ENCODE measurements at places on chromosomes 5 and 9.

DNA sequence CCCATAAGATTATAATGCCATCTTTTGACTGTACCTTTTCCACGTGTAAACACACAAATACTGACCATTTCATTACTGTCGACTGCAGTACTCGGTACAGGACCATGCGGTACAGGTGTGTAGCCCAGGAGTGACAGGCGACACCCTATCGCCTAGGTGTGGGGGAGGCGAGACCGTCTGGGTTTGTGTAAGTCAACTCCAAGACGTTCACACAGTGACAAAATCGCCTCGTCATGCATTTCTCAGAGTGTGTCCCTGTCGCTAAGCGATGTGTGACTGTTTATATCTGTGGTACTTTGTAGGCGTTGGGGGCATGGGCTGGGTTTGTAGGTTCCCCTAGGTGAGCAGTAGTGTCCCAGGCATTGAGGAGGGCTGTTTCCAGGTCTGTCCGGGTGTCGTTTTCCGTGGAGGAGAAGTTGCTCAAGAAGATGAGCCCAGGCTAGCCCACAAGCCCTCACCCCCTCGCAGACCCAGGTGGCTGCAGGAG, 20.3 kb downstream of the NEK6 start:
- DNase-seq, result no peak

GRCh38 chr9:97767891-97768290, 70.8 kb upstream of the XPA start:
- no peak for DNase-seq

DNA sequence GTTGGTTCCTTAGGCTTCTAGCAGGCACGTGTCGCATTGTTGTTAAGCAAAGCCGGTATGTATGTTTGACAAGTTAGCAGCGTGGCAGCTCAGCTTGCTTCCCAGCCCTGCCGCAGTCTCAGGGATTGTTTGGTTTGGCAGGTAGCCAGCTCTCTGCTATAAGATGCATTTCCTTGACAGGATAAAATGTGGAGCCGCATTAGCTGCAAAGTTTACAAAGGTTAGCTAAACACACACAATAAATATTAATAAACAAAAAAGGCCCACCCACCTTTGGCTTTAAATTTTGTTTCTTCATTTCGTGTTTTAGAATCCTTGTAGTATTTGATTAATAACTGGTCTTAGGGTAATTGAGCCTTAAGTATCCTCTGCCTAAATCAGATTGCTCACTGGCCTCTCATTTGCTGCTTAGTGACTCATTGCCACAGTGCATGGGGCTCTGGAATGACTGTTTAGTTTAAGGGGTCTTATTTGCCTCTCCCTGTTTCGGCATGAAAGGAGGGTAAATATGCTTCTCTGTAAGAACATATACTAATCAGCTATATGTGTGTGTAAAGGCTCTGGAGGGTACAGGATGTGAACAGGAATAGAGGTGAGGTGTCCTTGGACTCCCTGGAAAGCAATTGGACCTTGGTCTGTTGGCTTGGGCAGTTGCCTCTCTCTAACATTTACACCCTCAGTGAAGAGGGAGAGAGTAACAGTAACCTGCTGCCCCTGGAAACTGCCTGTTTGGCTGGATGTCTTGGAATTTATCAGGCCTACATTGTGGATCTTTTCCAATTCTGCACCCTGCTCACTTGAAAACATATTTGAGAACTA, 122.0 kb downstream of the GDNF start:
- peak; percentile 79 for DNase-seq

- peak; percentile 66 for DNase-seq
Observed at GRCh38 chr5:73519531-73520283, 21.5 kb downstream of the BTF3 start.

DNA sequence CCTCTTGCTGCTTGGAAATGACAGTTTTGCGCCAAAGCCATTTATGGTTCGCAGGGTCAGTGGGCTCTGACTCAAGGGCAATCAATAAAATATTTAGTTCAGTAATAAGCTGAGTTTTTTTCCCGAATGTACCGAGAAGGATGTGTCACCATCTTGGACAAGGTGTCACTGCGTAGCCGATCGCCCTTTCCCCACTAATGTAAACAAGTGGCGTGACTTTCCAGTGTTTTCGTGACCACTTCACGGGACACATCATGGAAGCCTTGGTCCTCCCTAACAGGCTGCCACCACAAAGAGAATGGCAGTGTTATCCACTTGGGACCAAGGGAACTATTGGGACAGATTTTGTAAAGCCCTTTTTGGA, 16.4 kb downstream of the ISL1 start:
- no peak for DNase-seq

- no peak for DNase-seq
Observed at GRCh38 chr9:132834343-132834742, 43.7 kb downstream of the AK8 start.

DNA sequence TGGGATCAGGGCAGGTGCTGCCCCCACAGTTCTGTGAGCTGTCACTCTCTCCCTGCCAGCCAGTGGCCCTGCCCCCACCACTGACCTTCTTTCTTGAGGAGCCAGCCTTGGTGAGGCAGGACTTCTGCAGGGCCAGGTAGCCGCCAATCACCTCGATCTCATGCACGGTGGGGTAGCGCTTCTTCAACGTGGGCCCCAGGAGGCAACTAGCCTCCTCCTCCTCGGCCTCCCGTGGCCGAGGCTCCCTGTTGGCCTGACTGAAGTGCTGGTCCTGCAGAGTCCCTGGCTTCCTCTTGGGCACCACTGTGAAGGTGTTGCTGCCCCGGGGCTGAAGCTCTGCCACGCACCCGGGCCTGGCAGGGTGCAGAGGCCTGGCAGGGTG, 1.6 kb downstream of the TPRN start:
- DNase-seq, result no peak

DNA sequence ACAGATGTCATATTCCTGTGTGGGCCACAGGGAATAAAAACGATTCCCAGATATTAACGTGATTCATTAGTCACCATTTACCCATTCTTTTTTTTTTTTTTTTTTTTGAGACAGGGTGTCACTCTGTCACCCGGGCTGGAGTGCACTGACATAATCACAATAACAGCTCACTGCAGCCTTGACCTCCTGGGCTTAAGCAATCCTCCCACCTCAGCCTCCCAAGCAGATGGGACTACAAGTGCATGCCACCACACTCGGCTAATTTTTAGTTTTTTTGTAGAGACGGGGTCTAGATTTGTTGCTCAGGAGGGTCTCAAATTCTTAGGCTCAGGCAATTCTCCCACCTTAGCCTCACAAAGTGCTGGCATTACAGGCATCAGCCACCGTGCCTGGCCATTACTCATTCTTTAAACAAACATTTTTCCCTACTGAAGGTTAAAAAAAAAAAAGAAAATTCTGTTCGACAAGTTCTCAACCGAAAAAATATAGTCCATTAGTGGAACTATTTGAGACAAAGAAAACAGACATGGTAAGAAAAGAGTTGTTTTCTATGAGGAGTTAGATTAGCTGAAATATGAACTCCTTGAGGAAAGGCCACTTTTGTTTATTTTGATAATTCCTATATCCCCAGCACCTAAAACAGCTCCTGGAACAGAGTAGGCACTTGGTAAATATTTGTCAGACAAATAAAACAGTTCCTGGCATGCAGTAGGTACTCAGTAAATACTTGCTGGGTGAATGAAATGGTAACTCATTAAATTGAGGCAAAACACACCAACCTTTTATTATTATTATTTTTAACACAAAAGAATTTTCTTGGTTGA, 32.1 kb upstream of the PDCL start:
- no peak for DNase-seq

All from right hindlimb (tissue), 1 donor.